Heart right ventricle (tissue), 16 donors: ENCODE measurements at places on chromosomes 12 and 14. TPM values are rescaled to one million over a fixed set of nuclear protein-coding genes. Genes with fewer than 3 reads are reported as not detected.

GRCh38 chr14:70048313-70048654 is 140.5 kb downstream of the SLC8A3 start:
- DNase-seq, result no peak

DNA sequence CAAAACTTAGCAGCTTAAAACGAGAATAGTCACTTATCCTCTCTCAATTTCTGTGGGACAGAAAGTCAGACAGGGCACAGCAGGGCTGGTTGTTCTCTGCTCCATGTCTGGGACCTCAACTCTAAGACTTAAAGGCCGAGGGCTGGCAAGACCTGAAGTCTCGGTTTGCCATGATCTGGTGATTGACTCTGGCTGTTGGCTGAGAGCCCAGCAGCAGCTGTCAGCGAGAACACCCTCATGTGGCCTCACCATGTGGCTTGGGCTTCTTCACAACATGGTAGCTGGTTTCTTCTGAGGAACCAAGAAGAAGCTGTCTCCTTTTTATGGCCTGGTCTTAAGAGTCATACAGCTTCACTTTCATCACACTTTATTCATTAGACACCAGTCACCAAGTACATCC is 1.7 kb upstream of the VASH1 start:
- no peak for DNase-seq

- DNase-seq, result no peak
Observed at GRCh38 chr12:32897687-32898573, 1.4 kb upstream of the PKP2 start.

DNA sequence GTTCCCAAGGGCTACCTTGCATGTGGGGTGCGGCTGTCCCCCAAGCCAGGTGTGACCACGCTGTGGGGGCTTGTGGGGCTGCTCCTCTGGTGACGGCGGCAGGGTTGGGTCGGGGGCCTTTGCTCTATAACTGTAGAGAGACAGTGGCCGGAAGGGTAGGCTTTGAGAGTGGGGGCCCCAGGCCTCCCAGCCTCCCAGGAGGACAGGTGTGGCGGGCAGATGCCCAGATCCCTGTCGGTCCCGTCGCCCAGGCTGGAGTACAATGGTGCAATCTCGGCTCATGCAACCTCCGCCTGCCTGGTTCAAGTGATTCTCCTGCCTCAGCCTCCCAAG is 2.7 kb upstream of the GPR132 start:
- no peak for DNase-seq

GRCh38 chr12:52019113-52019770 is 12.5 kb downstream of the TAMALIN start:
- DNase-seq, result no peak

Gene HOXC9
- total RNA-seq, result not detected
